ENCODE measurements at places on chromosomes 7 and 10.

GRCh38 chr10:76281659-76282058 lies 850.2 kb downstream of the LRMDA start:
- no peak for DNase-seq

DNA sequence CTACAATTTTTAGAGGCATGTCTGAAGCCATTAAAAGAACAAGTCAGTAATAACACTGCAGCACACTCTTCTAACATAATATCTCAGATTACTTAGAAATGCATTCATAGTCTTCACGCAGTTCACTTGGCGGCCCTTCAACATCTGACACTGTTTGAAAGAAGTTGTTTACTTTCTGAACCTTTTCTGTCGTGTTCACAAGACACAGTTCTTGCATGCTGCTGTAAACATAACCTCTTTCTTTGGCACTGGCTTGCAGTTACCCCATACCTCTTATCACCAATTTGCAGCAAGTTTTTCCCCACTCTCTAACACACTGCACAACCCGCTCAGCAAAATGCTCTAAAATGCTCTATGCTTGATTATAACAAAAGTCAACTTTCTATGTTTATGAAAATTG lies 12.0 kb downstream of the PIP4K2A start:
- DNase-seq: no peak

- peak; percentile 8 for DNase-seq
Measured at GRCh38 chr7:25075459-25075858, 49.6 kb downstream of the CYCS start.

- no peak for DNase-seq
Measured at GRCh38 chr10:117964536-117964935, 82.2 kb downstream of the RAB11FIP2 start.

DNA sequence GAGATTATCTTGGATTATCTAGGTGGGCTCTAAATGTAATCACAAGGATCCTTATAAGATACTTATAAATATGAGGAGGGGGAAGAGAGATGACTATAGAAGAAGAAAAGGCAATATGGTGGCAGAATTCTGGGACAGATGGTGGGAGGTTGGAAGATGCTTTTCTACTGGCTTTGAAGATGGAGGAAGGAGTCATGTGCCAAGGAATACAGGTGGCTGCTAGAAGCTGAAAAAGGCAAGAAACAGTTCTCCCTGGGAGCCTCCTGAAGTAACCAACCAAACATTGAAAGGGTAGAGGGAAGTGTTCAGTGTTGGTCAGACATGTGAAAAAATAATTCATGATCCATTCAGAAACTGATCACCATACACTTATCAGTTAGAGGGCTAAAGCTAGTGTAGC lies 213.3 kb downstream of the WDR11 start:
- DNase-seq: no peak

- DNase-seq: no peak
Measured at GRCh38 chr7:919114-919442, 35.4 kb downstream of the ADAP1 start.

DNA sequence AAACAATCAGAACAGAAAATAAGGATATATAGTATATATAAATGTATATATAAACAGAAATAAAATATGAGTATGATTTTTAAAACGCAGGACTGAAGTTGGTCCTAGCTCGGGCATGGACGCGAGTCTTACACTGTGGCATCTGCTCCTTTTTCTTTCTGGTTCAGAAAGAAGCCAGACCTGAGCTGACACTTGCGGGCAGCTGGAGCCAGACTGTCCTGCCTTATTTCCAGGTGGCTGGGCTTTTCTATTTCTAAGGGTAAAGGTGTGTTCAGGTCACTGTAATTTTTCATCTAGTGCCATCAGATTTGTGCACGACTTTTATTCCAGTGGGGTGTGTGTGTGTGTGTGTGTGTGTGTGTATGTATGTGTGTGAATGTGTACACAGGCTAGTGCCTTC lies 166.4 kb downstream of the GALNT17 start:
- no peak for DNase-seq

DNA sequence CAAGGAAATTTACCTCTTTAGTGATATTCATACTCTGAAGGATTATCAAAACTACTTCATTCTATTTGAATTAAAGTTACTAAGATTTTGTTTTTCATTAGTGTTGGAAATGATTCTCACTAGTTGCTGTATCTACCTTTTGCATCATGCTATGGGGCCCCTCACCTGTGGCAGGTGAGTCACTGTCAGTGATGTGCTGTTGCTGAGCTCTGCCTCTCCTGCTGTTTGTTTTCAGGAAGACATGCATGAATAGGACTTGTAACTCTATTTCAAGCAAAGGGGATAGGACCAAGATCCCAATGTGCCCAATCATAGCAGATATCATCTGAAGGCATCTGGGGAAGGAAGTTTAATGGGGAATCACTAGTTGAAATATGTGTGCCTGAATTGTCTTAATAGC lies 57.4 kb upstream of the AGR3 start:
- DNase-seq: no peak

DNA sequence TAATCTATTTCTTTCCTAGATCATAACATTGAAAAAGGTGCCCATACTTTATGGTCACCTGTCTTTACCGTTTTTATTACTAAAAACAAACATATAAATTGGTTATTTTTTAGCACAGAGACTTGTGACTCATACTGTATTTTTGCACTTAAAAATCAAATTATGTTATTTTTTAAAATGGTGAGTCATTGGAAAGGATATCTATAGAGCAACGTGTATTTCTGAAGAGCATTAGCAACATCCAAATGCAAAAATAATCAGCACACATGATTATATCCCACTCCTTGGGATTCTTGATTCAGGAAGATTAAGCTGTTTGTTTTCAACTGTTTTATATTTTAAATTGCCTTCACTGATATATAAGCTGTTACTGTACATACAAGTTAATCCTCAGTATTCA lies 40.7 kb upstream of the FMC1 start:
- no peak for DNase-seq

- no peak for DNase-seq
Measured at GRCh38 chr10:80077869-80078447, 507 bp upstream of the TMEM254 start.

- peak; percentile 47 for DNase-seq
Measured at GRCh38 chr10:132306864-132307751, 642 bp downstream of the STK32C start.

- DNase-seq: no peak
Measured at GRCh38 chr7:29598137-29598536, 34.5 kb downstream of the PRR15 start.

- DNase-seq: no peak
Measured at GRCh38 chr10:44571701-44572100, 186.8 kb upstream of the CXCL12 start.

DNA sequence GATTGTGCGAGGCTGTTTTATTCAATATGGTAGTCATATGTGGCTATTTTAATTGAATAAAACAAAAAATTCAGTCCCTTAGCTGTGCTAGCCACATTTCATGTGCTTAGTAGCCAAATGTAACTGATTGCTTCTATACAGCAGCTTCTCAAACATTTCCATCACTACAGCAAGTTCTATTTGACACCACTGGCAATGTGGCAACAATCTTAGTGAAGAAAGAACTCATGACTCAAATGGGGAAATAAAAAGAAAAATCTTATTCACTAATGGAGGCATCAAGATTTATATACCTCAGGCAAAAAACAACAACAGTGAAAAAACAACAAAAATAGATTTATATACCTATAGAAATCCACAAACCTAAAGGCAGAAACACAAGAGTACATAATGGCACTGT lies 17.9 kb downstream of the SEM1 start:
- no peak for DNase-seq

- DNase-seq: no peak
Measured at GRCh38 chr10:132907821-132908620, 34.3 kb downstream of the CFAP46 start.

DNA sequence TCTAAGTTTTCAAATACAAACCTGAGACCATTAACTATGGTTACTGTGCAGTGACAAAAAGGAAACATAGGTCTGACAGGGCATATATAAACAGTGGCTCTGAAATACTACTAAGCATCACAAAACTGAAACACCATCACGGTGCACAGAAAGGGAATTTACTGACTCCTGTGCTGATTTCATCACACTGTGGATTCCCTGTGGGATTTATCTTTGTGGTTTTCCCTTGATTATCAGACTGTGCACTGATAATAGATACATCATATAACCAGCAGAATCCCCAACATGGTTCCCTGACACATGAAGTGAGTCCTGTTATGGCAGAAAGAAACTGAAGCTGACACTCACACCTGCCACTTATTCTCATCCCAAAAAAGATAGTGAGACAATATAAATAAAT lies 676.3 kb upstream of the KCND2 start:
- no peak for DNase-seq

GRCh38 chr7:82481499-82482097 lies 38.0 kb upstream of the CACNA2D1 start:
- DNase-seq: no peak

DNA sequence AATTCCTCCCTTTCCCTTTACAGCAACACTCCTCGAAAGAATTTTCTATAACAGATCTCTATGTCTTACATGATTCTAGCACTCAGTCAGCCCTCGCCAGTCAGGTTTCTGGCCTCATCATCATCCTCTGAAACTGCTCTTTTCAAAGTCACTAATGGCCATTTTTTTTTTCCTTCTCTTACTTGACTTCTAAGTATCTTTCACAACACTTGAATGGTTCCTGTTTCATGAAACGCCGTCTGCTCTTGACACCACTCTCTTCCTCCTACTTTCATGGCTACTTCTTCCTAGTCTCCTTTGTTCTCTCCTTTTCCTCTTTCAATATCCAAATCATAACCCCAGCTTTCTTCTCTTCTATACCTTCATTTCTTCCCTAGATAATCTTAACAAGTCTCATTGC lies 100.5 kb upstream of the NRP1 start:
- no peak for DNase-seq

GRCh38 chr7:140312141-140312846 lies 86.0 kb downstream of the SLC37A3 start:
- DNase-seq: no peak

GRCh38 chr10:47079204-47079580 lies 168.0 kb downstream of the PTPN20 start:
- DNase-seq: no peak

DNA sequence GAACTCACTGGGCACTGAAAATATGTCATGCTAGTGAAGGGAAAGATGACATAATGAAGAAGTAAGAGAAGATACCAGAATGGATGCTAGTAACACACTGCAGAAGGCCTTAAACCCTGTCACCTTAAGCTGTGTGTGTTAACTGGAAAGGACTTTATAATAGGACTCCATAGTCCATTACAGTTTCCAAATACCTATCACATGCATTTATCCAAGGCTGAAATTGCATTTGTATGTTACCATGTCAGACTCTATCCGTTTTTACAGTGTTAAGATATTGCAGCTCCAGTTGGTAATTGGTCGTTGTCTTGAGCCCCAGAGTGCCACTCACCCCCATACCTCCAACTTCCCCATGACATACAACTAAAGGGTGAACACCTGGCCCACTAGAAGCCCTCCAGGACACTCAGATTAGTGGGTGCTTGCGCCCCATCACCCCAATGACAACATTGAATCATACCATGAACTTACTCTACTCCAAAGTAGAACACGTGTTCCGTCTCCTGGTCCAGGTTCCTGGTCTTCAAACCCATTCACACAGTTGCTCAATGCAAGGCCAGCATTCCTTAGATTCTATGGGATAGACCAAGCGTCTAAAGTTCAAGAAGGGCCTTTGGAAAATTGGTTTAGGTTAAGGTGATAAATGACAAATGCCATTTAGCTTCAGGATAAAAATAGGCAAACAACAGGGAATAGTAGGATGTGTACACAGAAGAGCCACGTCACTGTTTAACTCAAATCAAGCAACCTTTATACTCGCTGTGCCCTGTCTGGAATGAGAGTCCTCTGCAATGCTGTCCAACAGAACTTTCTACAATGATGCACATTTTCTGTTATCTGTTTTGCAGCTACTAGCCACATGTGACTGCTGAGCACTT lies 2.1 kb upstream of the RAPGEF5 start:
- DNase-seq: no peak

DNA sequence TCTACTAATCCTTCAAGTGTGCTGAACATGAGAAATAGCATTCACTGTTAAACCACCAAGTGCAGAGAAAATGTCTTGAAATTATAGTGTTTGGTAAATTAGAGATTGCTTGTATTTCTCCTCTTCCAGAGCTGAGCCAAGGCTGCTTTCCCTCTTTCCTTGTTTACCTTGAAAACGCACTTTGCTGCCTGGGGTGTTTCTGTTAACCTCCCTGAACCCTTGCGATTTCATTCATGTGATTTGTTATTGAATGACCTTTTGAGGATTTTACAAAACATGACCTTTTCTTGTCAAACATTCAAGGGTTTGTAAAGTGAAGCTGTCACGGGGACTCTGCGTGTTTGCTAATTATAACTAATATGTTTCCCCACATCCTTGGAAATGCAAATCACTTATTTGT lies 169.4 kb downstream of the LRMDA start:
- DNase-seq: no peak

GRCh38 chr7:134293002-134293740 lies 23.6 kb downstream of the SLC35B4 start:
- no peak for DNase-seq

GRCh38 chr7:153891990-153892389 lies 160.2 kb upstream of the DPP6 start:
- DNase-seq: no peak

- DNase-seq: no peak
Measured at GRCh38 chr10:86162696-86163400, 203.7 kb downstream of the GRID1 start.

DNA sequence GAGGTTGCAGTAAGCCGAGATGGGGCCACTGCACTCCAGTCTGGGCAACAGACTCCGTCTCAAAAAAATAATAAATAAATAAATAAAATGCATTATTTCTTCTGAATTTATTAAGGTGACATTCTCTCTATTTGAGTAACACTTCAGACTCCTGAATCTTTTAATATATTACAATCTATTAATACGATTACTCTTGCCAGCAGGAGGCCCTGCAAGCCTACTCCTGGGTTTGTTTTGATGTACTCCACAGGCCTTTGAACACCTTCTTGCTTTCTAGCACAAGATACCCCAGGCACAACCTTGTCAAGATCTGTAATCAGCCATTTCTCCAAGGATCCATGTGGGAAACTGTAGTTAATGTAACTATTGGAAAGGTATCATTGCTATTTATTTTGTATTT lies 63.5 kb downstream of the COBL start:
- DNase-seq: no peak

Measured in activated CD4-positive, alpha-beta T cell treated with anti-CD3 and anti-CD28 coated beads for 4 hours (primary cell).